ENCODE measurements at places on chromosomes 3 and 15.

GRCh38 chr3:125179884-125180240 is 32.7 kb downstream of the SLC12A8 start:
- DNase-seq, result no peak

DNA sequence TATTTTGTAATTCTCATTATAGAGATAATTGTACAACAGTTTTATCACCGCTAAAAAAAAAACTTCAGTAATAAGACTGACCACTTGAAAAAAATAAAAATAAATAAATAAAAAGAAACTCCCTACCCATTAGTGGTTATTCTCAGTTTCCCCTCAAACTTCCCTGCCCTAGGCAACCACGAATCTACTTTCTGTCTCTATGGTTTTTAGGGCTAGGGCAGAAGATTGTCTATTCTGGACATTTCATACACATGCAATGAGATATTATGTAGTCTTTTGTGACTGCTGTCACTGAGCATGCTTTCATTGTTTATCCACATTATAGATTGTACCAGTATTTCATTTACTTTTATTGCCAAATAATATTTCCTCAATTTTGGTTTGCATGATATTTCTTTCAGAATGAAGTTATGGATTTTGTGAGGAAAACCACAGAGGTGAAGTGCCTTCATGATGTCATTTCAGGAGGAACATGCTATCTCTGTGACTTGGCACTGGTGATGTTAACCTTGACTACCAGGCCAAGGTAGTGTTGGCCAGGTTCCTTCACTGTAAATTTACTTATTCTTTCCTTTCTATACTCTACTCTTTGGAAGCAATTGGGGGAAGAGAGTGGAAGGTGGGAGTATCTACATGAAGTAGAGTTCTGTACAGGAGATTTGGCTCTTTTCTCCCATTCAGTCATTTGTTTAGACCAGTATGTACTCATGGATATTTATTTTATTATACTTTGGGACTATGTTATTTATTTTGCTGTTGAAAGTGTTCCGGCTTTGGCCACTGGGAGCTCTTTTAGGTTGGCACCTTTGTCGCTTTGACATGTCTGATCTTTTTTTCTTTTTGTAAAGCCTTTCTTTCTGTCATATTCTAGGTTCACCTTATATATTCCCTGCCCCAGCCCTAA is 86.3 kb downstream of the GMPS start:
- no peak for DNase-seq

DNA sequence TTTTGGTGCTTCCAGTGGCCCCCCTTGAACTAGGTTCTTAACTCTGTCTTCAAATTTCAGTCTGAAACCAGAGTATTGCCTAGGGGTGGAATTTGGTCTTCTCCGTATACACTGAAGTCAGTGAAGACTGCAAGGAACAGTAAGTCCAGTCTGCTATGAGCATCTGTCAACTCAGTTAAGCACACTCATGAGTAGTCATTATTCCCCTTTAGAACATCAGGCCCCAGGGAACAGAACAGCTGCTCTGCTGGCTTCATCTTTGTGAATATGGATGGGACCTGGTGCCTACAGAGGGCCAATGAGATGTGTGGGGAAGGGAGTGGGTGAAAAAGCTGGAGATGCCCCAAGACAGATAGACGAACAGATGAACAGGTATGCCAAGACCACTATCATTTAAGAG is 85.2 kb upstream of the PRR23C start:
- no peak for DNase-seq

DNA sequence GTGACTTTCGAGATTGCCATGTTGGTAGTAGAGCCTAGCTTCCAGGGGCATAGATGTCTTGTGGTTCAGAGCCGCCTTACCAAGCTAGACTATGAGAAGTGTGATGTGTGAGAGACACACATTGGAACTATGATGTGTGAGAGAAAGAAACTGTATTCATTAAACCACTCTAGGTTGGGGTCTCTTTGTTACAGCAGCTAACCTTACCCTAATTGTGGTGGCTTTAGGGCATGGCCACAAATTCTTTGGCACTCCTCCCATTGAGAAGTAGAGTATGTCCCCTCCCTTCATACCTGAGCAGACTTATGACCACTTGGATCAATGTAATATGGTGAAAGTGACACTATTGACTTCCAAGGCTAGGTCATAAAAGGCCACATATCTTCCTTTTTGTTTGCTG is 35.3 kb upstream of the CDV3 start:
- DNase-seq, result no peak

DNA sequence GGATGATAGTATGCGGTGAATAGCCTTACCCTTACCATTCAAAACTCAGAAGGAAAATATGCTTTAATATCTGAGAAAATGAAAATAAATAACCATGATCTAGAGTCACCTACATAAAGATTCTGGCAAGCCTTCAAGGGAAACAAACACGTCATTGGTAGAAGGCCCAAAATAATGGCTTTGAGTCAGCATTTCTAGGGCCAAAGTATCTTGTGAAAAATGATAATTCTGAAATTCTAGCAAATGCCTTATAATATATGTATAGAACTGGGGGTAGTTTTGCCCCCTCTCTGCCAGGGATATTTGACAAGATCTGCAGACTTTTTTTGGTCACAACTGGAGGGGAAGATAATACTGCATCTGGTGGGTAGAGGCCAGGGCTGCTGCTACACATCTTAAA is 15.4 kb downstream of the PLSCR1 start:
- DNase-seq, result no peak

DNA sequence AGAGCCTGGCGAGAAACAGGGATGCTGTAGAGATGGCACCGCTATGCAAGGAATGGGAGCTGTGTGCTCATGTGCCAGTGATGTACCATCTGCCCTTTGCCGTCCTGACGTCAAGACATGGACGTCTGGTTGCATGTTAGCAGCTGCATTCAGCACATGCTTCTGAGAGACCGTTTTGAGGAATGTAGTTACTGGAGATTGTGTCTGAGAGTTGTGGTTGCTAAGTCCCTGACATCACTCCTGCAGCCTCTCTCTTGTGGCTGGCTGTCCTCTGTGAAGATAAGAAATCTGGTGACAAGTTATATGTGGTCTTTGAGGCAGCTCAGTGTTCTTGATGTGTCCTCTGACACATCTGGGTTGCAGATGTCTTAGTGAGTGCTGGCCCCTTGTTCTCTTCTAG is 165.1 kb downstream of the APBA2 start:
- no peak for DNase-seq

- no peak for DNase-seq
These were observed 37.2 kb upstream of the FHIT start for GRCh38 chr3:61288446-61288845.

- no peak for DNase-seq
These were observed 39.6 kb upstream of the AKAP13 start for GRCh38 chr15:85340852-85341251.

DNA sequence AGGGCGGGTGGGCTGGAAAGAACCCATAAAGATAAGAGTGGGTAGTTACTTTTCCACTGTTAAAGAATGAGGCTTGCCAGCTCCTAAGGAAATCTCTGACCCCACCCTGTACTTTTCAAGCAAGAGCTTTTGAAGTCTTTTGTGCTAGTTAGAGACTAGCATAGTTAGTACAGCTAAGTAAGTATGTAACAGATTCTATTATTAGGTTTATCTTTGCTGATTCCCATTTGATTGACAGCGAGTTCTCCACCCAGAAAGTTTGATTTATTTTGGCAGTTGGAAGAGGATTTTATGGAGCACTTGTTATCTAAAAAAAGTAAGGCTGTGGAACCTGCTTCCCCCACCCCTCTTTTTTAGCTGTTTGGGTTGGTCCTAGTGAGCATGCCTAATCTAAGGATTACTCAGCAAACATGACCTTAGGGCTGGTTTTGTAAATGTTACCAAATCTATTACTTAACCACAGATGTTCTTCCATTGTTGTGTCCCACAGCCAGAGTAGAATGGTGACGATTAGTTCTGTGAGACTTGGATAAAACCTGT is 57.6 kb downstream of the FNDC3B start:
- DNase-seq, result no peak

GRCh38 chr3:151933234-151933853 is 59.9 kb downstream of the SUCNR1 start:
- no peak for DNase-seq

DNA sequence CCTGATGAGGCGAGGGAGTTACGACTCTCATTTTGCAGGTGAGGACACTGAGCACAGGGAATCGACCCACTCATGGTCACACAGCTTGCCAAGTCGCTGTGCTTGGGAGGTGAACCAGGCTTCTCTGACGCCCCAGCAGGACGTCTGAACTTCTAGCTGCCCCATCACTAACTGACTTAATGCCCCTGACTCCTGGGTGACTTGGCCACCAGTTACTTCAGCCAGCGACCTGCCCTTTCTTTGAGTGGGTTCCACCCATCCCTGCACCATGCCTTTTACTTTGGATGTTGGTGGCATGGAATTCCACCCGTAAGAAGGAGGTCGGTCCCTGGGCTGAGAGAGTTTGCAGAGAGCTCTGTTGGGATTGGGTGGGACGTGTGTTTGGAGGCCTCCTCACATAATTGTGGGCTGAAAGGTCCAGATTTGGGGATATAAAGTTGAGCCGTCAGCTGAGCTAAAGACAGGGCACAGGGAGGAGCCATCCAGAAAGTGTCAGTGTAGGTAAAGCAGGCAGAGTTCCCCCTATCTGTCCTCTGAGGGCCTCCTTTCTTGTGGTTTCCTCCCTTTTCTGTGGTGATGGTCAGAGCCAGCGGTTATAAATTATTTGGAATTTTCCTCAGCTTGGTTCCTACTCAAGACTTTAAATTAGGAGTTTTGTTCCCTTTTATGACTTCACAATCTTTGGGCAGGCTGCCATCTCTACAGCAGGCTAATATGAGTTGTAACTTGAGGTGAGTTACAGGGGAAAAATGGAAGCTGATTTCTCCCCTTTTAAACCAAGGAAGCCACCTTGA is 55.0 kb downstream of the FLNB start:
- DNase-seq, result peak; percentile 82

Data from urinary bladder (tissue), 4 donors.